H4 (cell line): ENCODE measurements at places on chromosomes 2 and 18. TPM values are rescaled to one million over a fixed set of nuclear protein-coding genes. Genes with fewer than 3 reads are reported as not detected.
A peak's percentile ranks its signal among the peaks of the same experiment; 100 is the strongest.

DNA sequence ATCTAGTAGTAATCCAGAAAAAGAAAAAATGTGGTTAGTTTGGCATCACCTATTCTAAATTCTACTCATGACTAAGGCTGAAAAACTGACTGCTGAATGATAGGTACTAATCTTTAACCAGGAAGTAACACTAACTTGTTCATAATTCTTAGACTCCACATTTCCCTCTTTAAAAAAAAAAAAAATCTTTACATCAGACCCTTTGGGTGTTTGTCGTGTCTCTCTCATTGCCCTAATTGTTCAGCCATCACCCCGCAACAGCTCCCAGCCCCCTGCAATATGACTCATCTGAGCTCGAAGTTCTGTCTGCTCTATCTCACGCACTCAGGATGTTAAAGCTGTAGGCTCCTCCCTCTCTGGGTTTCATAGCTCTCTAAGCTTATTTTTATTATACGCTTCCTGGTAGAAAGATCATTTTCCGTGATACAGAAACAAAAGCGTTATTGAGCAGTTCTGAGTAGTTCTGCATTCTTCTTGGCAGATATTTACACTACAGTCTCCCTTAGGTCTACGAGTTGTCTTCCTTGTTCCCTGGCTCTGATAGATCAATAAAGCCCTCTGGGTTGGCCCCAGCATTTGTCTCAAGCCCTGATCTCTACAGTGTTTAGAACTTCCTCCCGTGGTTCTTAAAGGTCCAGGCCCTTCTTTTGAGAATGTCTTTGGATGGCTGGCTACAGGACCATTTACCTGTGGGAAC is 95.6 kb downstream of the TNFRSF11A start:
- DNase-seq = peak; percentile 87

- DNase-seq = no peak
Observed at GRCh38 chr2:105865222-105865913, 120.7 kb downstream of the NCK2 start.

- peak; percentile 25 for DNase-seq
Observed at GRCh38 chr2:214378455-214379103, 32.3 kb upstream of the VWC2L start.

DNA sequence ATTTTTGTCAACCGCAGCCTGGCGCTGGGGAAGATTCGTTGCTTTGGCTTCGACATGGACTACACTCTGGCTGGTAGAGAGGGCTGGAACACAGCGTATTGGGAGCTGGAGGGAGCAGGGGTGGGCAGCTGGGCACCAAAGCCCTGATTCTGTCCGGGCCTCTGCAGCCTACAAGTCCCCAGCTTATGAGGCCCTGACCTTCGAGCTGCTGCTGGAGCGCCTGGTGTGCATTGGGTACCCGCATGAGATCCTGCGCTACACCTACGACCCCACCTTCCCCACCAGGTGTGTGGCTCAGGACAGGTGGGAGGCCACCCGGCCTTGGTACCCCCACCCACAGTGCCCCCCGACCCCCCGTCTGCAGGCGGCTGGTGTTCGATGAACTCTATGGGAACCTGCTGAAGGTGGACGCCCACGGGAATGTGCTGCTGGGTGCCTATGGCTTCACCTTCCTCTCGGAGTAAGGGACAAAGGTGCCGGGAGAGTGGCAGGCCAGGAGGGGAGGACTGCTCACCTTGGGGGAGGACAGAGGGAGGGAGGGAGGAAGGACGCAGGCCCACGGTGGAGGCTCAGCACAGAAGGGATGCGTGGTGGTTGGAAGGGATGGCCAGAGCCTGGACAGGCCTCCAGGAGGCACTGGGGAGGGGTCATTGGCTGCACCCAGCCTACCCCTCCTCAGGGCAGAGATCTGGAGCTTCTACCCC is 1.2 kb downstream of the NT5DC4 start:
- no peak for DNase-seq

GRCh38 chr18:57918601-57919000 is 115.5 kb upstream of the ATP8B1 start:
- no peak for DNase-seq

Gene INPP5D
- total RNA-seq = 0.46 TPM in 1 of 2 replicates, not detected in the other

Gene ACADL
- total RNA-seq = 0.48 TPM in 1 of 2 replicates, not detected in the other

GRCh38 chr18:54813977-54814565 is 14.2 kb upstream of the RAB27B start:
- DNase-seq = no peak

GRCh38 chr2:129905664-129906081 is 73.8 kb upstream of the RAB6C start:
- DNase-seq = no peak

Gene SULT1C2
- total RNA-seq = 0.45 and 0.70 TPM in 2 replicates

GRCh38 chr18:8322486-8322885 is 286.8 kb upstream of the RAB12 start:
- no peak for DNase-seq

GRCh38 chr2:194319222-194319992 is 1337.6 kb upstream of the SLC39A10 start:
- no peak for DNase-seq

GRCh38 chr2:68920481-68921170 is 32.1 kb downstream of the GKN2 start:
- DNase-seq = no peak

DNA sequence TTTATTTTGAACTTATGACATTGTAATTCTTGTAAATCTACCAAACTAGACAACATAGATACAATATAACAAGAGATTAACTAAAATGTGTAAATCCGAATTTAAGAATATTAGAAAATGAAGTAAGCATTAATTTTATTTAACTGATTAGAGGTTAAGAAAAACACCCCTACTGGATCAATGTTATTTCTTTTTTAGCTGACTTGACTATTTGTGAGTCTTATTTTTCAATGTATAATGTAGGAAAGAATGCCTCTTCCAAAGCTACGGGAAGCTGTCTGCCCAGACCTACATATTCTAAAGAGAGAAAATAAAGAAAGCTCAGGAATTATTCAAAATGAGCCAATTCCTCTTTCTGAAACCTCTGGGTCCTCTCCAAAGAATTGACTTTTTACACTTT is 490.8 kb upstream of the CDH7 start:
- DNase-seq = no peak

DNA sequence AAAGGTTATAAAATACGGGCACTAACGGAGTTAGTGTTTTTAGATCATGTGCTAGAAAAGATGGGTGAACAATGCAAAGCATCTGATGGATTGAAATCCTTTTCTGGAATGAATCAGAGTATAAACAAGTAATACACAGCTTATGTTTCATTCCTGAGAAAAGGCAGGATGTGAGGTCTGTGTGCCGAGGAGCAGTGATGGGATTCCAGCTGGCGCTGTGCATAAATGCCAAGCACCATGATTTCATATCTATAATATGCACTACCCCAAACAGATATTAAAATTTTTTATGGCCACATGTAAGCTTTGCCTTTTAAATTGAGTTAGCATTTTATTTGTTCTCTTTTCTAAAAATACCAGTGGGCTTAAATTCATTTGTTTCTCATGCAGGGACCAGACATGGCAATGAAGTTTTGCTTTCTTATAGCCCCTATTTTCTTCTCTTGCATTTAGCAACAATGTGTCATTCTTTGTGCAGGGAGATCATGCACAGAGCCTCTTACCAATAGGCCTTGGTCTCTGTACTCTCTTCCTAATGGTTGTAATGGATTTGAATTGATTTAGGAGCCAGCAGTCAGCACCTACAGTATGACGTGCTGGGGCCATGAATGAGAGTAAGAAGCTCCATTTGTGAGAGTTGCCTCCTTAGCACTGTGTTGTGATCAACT is 323.9 kb downstream of the SLC8A1 start:
- DNase-seq = no peak

DNA sequence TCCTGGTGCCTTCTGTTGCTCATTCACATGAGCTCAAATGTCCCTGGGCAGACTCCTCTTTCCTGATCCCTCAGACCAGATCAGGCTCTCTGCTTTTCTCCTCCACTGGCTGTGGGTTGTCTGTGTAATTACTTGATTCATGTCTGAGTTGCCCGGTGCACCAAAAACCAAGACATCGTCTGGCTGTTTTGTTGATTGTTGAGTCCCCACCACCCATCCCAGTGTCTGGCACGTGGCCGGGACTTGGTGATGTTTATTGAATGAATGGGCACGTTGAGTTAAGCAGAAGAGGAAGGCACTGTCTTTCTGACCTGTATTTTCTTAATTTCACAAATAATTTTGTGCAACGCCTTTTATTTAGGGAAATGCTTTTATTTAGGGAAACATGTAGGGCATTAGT is 499.1 kb upstream of the HS6ST1 start:
- no peak for DNase-seq

DNA sequence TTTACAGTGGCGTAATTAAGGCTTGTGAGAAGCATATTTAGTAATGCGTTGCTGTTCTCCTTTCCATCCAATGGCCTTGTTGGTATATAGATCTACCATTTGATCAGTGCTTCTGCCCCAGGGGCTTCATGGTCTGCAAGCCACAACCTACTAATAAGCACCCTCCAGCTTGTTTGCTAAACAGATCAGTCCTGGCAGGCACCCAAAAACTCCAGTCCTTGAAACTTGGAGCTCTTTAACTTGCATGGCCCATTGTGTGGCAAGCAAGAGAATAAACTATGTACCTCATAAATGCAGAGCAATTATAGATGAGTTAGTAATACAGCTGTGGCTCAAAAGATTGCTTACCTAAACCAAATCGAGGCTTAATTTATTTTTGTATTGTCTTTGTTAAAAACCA is 158.5 kb downstream of the FTCDNL1 start:
- peak; percentile 74 for DNase-seq

DNA sequence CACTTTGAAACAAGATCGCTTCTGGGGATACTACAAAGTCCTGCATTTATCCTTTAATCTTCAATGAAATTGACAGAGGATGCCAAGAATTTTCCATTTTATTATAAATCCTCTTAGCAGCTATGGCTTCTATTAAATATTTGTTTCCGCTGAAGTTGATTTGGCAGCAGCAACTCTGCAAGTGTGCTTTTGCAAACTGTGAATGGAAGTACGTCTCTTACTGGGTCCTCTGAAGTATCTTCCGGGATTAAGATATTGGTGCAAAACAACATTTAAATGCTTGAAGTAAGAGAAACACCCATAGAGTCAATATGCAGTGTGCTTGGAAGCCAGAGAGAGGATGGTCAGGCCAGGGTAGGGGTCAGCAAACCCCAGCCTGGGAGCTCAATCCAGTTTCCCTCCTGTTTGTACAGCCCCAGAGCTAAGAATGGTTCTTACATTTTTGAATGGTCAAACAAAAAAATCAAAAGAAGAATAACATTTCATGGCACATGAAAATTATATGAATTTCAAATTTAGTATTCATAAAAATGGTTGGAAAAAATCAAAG is 13.6 kb downstream of the CCDC68 start:
- no peak for DNase-seq

DNA sequence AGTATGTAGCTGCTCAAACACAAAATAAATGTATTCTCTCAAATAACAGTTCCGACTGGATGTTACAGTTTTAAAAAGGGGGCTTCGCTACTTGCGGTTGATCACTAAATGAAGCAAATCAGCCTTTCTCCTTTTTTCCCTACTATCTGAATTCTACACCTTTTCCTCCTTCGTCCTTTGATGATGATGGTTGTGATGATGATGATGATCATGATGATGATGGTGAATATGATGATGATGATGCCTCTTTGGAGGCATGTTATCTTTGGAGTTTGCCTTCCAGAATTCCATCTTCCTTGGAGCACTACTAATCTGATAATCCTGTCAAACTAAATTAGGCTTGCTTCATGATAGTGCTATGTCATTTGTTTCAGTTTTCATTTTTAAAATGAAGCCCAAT is 1073.3 kb downstream of the SOCS6 start:
- no peak for DNase-seq

GRCh38 chr2:191629001-191629453 is 48.9 kb upstream of the NABP1 start:
- no peak for DNase-seq

Gene EPB41L3
- total RNA-seq = 10.3 and 14.1 TPM in 2 replicates

GRCh38 chr2:47239119-47239969 is 84.2 kb upstream of the STPG4 start:
- DNase-seq = no peak

Gene TUBA3E
- 0.10 TPM in 1 of 2 replicates, not detected in the other for total RNA-seq

Gene SPATA3
- total RNA-seq = not detected in 2 replicates

DNA sequence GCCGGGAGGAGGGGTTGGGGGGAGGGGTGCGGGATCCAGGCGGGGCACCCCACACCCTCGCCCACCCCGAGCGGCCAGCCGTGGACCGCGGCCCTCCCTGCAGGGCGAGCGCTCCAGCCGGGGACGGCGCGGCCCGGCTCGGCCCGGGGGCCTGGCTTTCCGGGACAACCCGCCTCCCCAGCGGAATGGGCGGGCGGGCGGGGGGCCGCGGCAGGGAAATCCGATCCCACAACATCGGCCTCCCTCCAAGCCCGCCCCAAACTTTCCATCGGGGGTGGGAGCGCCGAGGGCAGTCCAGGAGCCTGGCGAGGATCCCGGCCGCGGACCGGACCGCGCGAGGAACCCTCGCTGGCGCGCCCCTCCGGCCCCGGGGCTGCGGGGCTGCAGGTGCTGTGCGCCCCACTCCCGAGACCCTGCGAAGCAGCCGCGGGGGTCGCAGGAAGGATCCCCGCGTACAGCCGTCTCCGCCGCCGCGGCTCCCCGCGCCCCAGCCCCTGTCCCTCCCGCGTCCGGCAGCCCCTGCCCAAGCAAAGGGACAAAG is 529 bp downstream of the SEMA4C start:
- DNase-seq = peak; percentile 52

GRCh38 chr2:85503851-85504777 is 34.9 kb upstream of the MAT2A start:
- DNase-seq = no peak

GRCh38 chr2:102764083-102764482 is 2.3 kb downstream of the TMEM182 start:
- no peak for DNase-seq

Gene CSRNP3
- total RNA-seq = 2.7 and 3.7 TPM in 2 replicates

GRCh38 chr2:68745006-68745405 is 10.4 kb downstream of the ARHGAP25 start:
- DNase-seq = no peak

DNA sequence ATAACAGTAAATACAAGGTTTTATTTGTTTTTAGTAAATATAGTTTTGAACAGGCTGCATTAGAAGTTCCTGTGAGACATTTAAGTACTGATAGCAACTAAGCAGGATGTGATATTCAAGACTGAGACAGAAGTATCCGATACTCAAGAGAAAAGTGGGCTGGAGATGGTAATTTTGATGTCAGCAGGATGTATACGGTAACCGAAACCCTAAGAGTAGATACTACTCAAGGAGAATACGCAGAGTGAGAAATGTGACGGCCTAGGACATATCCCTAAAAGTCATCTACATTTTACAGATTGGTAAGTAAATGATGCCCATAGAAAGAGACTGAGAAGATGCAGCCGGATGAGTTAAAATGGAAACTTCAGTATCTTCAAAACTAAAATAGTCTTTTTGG is 115.4 kb downstream of the GORASP2 start:
- DNase-seq = no peak

GRCh38 chr2:9641641-9642040 is 10.8 kb upstream of the YWHAQ start:
- DNase-seq = no peak

DNA sequence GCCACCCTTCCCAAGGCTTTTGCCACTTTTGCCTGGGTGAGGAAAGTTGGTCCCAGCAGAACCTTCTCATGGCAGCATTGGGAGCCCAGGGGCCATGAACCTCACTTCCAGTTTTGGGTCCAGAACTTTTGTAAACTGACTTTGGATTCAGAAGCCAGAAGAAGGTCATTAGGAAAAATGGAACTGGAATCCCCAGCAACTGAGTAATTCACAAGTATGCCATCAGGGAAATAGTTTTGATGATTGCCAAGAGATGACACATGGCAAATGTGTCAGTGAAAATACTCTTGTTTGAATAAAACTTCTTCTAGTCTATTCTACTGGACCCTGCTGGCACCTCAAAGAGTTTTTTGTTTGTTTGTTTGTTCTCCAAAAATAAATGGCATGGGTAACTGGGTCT is 203.7 kb downstream of the SETBP1 start:
- no peak for DNase-seq

- DNase-seq = no peak
Observed at GRCh38 chr18:62586781-62587487, 64.1 kb downstream of the ZCCHC2 start.
